Thoracic aorta (tissue), 2 donors: ENCODE measurements at places on chromosomes 12 and 14.

GRCh38 chr12:112907415-112908157 is 824 bp downstream of the OAS1 start:
- DNase-seq, result no peak

DNA sequence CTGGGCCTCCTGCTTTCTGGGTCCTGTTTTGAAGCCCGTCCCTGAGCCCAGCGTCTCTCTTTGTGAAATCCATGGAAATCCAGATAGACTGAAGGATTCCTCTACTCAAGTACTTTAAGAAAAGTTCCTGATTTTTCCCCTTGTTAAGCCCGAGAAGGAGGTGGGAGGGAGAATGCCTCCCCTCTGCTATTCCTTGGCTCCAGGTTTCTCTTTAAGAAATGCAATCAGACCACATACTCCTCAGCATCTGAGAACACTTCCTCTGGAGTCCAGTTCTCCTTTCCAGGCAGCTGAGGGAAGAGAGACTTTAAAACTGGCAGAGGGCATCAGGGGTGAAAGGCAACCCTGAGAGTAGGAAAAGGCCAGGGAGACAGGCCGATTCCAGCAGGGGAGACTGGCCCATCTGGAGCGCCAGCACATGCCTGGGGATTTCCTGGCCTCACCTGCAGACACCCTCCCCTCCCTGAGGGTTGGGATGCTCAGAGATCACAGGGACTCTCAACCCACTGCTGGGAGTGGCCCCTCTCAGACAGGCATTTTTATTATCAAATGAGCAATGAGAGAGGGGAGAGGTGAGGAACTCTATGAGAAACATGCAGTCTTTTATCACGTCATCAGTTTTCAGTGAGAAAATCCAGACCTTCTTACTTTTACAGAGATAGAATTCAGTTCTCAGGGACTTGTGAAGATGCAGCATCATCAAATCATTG is 2.0 kb upstream of the EMP1 start:
- no peak for DNase-seq

- no peak for DNase-seq
These were observed 243.3 kb upstream of the FKBP4 start for GRCh38 chr12:2551412-2551900.

GRCh38 chr12:14803830-14804160 is 325 bp downstream of the C12orf60 start:
- DNase-seq, result no peak

DNA sequence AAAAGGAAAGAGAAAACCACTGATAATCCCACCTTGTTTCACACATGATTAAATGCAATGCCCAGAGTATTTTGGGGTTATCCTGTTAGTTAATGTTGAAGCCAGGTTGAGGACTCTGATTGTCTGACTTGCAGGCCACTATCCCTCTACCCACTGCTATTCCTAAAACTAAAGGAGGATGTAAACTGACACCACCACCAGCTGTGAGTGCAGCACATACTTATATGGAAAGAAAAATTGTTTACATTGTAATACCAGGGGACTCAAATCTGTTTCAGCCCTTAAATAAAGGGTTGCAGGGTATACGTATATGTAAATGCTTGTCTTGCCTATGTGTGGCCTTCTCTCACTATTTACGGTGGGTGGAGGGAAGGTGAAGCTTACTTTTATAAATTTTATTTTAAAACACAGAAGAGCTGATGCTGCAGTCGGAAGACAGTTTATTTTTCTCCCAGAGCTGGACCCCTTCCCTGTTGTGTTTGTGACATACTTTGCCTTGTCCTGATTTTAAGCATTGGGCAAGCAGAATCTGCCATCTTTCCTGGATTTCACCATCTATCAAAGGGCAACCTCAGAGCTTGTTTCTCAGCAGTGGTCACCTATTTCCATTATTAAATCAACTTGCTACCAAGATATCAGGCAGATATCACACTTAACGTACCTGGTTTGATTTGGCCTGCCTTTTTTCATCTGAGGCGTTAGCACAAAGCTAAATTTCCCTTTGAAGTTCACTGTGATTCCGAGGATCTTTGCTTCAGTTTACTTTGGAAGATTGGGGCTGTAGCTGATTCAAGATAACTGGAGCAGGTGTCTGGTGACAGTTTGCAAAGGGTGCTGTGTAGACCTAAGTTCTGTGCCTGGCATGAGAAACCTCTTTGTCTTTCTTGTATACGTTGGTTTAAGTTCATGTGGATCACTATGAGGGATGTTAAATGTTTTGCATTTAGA is 25.2 kb downstream of the DAAM1 start:
- DNase-seq, result no peak

- DNase-seq, result no peak
These were observed 13.4 kb upstream of the SLC6A12 start for GRCh38 chr12:227286-227915.

GRCh38 chr14:87111741-87112140 is 881.2 kb downstream of the GALC start:
- DNase-seq, result no peak
